ENCODE measurements at places on chromosomes 4 and X.
A peak's percentile ranks its signal among the peaks of the same experiment; 100 is the strongest.

DNA sequence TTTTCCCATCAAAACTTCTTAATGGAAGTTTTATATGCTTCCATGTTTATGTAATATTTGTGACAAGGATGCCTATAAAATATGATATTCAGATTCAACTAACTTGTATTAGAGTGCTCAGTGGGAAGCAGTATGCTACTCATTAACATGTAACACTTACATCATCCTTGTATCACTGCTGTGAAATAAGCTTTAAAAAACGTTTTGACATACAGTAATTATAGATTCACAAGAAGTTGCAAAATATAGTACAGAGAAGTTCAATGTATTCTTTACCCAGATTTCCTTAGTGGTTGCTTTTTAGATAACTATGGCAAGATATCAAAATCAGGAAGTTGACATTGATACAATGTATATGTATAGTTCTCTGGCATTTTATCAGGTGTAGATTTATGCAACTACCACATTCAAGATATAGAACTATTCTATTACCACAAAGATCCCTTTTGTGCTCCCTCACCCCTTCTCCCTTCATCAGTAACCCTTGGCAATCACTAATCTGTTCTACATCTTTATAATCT, 56.3 kb downstream of the DTHD1 start:
- no peak for DNase-seq

DNA sequence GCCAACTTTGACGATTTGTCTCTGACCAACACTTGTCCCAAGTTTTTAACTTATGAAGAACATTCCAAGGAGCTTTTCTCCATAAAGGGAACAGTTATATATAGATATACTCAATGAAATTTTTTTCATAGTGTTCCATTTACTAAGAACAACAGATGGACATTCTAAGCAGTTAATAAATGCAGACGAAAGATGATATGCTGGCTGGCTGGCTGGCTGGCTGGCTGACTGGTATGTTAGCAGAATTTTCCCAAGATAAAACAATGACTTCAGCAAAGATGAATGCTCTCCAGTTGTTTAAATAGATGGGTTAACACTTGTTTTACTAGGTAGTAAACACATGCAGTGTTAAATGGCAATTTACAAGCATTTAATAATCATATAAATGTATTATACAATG, 62.2 kb downstream of the SPANXN3 start:
- DNase-seq = no peak

- DNase-seq = no peak
These were observed 204.2 kb upstream of the IL15 start for GRCh38 chr4:141432000-141432712.

DNA sequence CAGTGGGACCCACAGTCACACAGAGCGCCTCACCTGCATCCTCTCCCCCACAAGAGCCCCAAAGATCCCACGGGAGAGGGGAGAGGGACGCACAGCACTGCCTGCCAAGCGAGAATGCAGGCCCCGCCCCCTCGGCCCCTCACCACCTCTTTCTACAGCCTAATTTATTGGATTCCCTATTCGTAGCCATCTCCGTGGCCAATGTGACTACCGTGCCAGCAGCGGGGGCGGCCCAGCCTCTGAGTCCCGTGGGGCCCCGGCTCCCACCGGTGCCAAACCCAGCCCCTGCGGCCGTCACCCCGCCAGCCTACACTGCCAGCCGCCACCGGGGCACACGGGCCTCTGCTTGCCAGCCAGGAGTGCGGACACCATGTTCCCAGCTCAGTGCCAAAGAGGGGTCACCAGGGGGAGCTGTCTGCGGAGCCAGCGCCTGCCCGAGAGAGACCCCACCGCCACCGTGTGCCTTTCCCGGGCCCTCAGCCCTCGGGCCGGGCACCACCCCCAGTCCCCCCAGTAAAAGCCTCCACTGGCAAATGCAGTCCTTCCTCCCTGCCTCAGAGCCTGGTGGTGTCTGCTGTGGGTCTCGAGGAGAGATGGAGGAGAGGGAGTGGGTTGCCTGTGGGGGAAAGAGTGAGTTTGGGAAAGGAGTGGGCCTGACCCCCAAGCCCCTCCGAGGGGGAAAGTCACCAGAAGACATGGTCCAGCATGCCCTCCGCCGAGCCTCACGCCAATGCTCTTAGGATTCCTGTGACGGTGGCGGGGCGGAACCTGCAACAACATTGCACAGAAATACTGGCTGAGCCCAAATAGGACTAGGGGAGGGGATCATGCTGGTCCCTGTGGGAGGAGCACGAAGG, 19.6 kb upstream of the PLXNB3 start:
- no peak for DNase-seq

DNA sequence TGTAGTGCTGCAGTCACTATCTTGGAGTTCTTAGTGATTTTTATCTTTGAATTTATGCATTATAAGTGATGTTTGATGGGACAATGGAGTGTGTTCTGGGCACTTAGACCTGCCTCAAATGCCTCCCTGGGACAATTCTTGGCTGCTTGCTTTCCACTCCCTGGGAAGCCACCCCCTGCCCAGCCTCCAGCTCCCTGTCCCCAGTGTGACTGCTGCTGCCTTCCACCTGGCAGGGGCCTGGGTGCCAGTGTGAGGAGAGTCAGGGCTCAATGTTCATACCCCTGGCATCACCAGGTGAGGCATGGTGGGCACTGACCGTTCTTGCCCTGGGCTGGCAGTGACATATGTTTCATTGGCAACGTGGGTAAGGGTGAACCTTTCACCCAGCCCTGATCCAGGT, 14.8 kb downstream of the MSX1 start:
- DNase-seq = no peak

- no peak for DNase-seq
These were observed 385.4 kb upstream of the MAD2L1 start for GRCh38 chr4:120452001-120452400.

GRCh38 chr4:95428291-95429070, 120.3 kb downstream of the UNC5C start:
- no peak for DNase-seq

- DNase-seq = no peak
These were observed 40.1 kb downstream of the STIM2 start for GRCh38 chr4:26900765-26901164.

DNA sequence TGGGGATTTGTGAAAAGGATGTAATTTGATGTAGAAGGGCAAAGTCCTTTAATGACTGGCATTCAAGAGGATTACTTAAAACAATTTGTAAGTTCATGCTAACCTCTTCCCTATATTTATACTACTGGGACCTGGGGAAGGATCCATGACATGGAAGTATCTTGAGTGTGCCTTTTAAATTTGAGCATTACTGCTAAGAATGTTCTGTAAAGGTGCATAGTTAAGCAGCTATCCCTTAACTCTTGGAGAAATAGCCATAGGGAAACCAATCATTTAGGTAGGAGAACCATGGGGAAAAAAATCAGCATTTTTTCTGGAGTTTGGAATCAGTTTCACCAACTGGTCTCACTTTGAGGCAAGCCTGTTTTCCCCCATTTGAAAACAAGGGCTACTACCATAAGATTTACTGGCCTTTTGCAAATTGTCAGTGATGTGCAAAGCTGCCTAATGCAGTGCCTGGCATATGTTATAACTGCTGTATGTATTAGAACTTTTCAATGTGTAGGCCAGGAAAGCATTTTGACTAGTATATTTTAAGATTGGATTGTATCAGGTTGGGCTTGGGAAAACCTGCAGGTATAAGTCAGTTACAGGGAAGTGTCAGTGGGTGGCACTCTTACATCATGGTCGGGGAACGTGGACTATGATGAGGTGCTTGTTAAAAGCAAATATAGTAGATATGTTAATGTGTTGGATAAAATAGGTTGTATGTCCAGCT, 72.1 kb downstream of the PRSS12 start:
- DNase-seq = peak; percentile 48

- DNase-seq = no peak
These were observed 7.5 kb downstream of the APEX2 start for GRCh38 chrX:55007656-55008055.

DNA sequence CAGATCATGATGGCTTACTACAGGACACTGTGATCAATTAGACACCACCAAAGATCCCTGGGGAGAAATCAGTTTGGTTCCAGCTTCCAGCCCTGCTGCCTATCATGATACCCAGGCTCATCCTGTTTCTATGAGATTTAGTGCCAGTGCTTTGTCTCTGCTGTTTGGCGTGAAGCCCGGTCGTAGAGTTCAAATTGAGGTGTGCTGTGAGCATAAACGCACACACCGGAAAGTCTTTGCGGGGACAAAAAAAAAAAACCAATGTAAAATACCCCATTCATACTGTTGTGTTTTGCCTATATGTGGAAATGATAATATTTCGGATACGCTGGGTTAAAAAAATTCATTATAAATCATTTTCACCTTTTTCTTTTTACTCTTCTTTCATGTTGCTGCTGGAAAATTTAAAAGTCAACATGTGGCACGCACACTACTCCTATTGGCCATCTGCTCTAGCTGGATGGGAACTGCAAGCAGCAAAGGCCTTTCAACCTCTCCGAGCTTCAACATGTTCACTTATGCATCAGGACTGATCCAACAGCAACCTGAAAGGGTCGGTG, 607 bp upstream of the DKC1 start:
- peak; percentile 9 for DNase-seq

- no peak for DNase-seq
These were observed 31.5 kb upstream of the ELF2 start for GRCh38 chr4:139208404-139208945.

DNA sequence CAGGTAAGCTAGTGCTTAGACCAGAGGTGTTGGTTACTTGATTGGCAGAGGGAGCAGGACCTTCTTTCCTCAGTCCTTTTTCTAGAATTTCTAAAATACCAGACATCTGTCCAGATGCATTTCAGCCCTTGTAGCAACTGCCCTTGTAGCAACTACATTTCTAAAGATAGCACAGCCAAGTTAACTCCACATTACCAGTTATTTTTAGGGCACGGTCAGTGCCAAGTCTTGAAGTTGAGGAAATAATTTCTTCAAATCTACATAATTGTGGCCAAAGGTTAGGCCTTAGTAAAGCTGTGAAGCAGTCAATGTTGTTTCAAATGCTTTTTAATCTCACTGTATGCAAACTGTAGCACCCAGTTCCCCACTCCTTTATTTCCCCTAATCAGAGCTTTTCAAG, 62.9 kb downstream of the MID1IP1 start:
- no peak for DNase-seq

GRCh38 chr4:72525938-72526337, 43.1 kb downstream of the ADAMTS3 start:
- DNase-seq = no peak

DNA sequence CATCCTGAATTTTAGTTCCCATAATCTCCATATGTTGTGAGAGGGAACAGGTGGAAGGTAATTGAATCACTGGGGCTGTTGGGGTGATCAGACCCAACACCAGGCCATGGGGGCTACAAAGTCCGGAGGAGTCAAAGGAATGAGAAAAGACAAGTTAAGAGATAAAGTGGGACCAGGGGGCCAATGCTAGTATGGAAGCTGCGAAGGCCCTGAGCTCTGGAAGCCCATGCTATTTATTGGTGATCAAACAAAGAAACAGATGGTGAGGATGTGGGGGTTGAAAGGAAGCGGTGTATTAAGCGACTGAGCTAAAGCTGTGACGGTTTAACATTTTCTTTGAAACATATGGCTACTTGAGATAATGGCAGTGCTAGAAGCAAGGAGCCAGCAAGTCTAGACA, 132.8 kb downstream of the PDGFC start:
- DNase-seq = no peak

DNA sequence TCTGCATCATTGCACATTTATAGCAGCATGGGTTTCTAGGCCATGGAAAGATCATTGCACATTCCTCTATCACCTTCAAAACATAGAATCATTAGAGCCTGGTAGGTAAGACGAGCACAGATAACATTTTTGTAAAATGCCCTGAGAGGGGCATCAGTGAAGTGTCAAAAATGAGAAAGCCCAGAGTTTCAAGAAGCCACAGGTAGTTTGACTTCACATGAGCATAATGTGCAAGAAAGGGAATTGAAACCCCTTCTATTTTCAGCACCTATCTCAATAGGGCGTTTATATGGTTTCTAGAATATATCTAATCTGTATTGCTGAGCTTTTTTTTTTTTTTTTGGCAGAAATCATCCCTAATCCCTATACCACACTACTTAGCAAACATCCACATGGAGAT, 2441.7 kb downstream of the ARAP2 start:
- DNase-seq = no peak

DNA sequence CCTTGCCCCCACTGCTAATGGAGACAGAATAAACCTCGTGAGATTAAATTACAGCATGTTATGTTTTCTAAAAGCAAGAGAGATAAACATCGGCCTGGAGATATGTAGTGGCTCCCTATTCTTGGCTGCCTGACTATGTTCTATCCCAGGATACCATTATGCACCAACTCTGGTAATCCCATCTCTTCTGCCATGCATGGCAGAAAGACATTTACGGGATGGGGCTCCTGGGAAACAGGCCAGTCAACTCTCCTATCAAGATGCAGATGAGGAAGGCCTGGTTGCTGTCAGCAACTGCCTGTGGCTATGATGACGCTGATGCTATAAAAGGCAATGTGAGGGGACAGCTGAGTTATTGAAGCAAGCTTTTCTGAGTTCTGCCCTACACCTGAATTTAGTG, 166.2 kb upstream of the VCX3A start:
- DNase-seq = no peak

DNA sequence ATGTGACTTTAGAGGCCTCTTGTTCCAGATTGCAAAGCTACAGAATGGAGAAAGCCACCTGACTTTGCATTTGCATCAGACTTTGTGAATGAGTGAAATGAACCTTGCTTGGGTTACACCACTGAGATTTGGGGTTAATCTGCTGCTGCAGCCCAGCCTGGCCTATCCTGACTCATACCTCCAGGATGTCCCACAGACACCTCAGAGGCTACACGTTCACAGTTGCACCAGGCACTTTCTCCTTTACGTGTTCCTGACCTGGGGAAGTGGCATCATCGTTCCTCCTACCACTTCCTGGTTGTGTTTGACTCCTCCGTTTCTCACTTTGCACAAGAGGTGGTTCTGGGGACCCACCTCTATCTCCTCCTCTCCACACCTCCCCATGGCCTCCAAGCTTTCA, 9.2 kb upstream of the SORCS2 start:
- no peak for DNase-seq

DNA sequence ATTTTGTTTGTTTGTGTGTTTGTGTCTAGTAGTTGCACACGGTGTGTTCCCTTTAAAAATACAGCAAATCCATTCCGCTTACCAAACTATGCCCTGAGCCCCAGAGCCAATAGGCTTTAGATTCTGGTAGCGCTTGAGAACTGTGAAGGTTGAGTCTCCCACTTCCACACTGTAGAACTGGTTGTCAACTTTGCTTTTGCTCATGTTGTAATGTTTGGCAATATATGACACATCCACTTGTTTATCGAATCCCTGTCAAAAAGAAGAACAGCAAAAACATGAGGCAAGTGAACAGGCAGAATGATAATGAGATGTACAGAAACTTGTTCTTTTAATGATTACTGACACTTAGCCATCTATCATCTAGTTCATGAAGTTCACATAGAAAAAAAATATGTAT, 200.6 kb downstream of the MAPK10 start:
- DNase-seq = no peak

- no peak for DNase-seq
These were observed 159.9 kb upstream of the MAMLD1 start for GRCh38 chrX:150203248-150203645.

GRCh38 chrX:123277821-123278220, 93.7 kb downstream of the GRIA3 start:
- DNase-seq = no peak
